Esophagus muscularis mucosa (tissue), 4 donors: ENCODE measurements at places on chromosomes 2 and 18. TPM values are rescaled to one million over a fixed set of nuclear protein-coding genes. Genes with fewer than 3 reads are reported as not detected.

GRCh38 chr2:241734208-241734466 lies 293 bp upstream of the D2HGDH start:
- H3K4me1 ChIP-seq: peaks cover 21% of the 10 kb centered on the region
- H3K36me3 ChIP-seq: peaks cover 10% of the 10 kb centered on the region
- H3K27me3 ChIP-seq: no peaks in the 10 kb centered on the region
- peak overlapping the region; percentile 98 for H3K4me3 ChIP-seq

Gene RAMP1
- total RNA-seq: 233 TPM

Gene UGT1A3
- not detected for total RNA-seq

Gene IER3IP1
- total RNA-seq: 7.1 TPM

DNA sequence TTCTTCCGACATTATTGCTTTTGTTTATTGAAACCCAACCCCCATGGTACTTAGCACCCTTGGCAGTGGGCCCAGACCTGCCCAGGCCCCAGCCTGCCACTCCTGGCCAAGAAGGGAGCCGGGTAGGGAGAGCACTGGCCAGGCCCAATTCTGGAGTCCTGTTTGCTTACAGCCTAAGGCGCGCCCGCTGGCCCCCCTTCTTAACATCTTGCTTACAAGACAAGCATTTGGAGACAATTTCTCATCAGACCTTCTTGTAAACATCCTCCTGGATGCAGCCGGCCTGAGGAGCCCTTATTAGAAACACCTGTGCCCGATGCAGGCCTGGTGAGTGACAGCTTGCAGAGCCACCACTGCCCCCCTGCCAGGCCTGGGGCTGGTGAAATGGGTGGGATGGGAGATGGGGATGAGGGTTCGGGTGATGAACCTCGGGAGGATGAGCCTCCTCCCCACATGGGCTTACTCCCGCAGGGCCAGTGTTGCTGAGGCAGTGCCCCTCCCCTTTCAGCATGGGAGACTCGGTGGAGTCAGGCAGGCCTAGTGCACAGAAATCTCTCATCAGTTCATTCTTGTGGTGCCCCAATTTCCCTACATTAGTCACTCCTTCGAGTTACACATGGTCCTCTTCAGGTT lies 217.5 kb downstream of the CYP26B1 start:
- no peak overlapping the region for H3K27ac ChIP-seq
- DNase-seq: peak; percentile 80
- H3K36me3 ChIP-seq: no peaks in the 10 kb centered on the region

Gene PMAIP1
- total RNA-seq: 0.42 TPM

DNA sequence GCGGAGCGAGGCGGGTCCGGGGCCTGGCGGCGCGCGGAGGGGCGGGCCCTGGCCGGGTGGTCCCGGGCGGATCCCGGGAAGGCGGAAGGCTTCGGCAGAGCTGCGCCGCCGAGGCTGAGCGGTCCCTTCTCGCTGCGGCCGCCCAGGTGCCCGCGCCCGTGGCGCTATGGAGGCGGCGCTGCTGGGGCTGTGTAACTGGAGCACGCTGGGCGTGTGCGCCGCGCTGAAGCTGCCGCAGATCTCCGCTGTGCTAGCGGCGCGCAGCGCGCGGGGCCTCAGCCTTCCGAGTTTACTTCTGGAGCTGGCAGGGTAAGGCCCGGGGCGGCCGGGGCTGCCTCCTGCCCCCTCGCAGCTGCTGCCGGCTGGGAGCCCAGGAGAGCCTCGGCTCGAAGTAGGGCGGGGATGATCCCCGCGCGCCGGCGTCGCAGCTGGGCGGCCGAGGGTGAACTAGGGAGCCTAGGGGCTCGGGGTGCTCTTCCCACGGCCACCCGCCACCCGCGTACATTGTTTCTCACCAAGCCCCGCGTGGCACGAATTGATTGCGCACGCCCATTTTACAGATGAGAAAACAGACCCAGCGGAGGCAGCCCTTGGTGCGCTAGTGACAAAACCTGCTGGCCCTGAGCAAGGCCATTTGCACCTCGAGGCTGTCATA lies at the start of gene SLC66A3:
TSS of gene SLC66A3 (plus strand) at position 87 of the 655 bp plus-strand sequence. CDS start at position 167, 80 bp downstream.
- H3K36me3 ChIP-seq: no peaks in the 10 kb centered on the region
- peak within 1 kb of the TSS; percentile 93 for H3K27ac ChIP-seq
- H3K4me3 ChIP-seq: peak within 1 kb of the TSS; percentile 75
- peaks cover 28% of the 10 kb centered on the region for H3K4me1 ChIP-seq

- H3K4me1 ChIP-seq: peaks cover 3% of the 10 kb centered on the region
- no peak overlapping the region for H3K4me3 ChIP-seq
- H3K27ac ChIP-seq: no peak overlapping the region
- no peaks in the 10 kb centered on the region for H3K36me3 ChIP-seq
- no peak for DNase-seq
Observed at GRCh38 chr2:65136253-65136652, 6.3 kb upstream of the RAB1A start.

DNA sequence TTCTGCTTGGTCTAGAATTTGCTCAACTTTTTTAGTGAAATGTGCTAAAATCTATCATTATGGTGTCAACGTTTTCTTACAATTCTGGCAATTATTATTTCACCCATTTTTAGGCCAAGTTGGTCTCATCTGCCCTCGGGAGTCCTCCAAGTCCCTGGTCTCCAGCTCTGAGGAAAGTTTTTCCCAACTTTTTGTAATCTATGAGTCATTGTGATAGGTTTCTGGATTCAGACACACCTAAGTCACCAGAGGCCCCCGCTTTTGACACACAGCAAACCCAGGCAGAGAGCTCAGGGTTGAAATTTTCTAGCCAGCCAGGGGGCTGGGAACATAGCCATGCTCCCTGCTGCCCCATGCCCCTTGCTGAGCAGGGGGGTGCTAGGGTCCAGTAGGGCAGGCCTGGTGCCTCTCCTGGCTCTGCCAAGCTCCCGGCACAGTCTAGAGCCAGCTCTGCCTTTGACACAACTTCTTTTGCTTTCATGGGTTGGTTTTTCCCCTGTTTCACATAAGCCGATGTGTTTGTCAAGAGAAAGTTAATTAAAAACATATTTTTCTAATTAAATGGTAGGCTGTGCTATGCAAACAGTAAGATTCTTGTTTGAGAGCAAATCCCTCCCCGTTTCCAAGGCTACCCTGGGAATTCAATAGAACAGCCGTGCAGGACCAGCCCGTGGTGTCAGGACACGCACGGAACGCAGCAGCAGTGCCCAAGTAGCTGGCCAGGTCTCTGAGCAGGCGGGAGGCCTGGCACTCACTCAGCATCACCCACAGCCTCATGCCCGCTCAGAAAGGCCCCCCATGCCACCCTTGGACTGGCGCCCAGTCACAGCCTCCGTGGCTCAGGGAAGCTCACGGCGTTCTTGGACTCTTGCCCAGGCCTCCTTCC lies 25.5 kb upstream of the SNED1 start:
- no peaks in the 10 kb centered on the region for H3K27me3 ChIP-seq
- no peak for DNase-seq
- H3K27ac ChIP-seq: no peak overlapping the region
- H3K36me3 ChIP-seq: no peaks in the 10 kb centered on the region
- no peaks in the 10 kb centered on the region for H3K4me1 ChIP-seq

GRCh38 chr2:199739413-199740110 lies 111.4 kb downstream of the FTCDNL1 start:
- H3K36me3 ChIP-seq: no peaks in the 10 kb centered on the region
- no peaks in the 10 kb centered on the region for H3K27me3 ChIP-seq
- peaks cover 9% of the 10 kb centered on the region for H3K4me1 ChIP-seq
- no peak for DNase-seq
- H3K4me3 ChIP-seq: no peak overlapping the region

- H3K4me3 ChIP-seq: no peak overlapping the region
- H3K4me1 ChIP-seq: no peaks in the 10 kb centered on the region
- H3K27ac ChIP-seq: no peak overlapping the region
- H3K36me3 ChIP-seq: no peaks in the 10 kb centered on the region
- DNase-seq: no peak
Observed at GRCh38 chr2:31933066-31933465, 77.7 kb downstream of the MEMO1 start.

- peak overlapping the region; percentile 98 for H3K27ac ChIP-seq
- H3K4me1 ChIP-seq: peaks cover 55% of the 10 kb centered on the region
- H3K27me3 ChIP-seq: no peaks in the 10 kb centered on the region
- DNase-seq: peak; percentile 92
- H3K4me3 ChIP-seq: peak overlapping the region; percentile 96
Observed at GRCh38 chr2:219178377-219179175, 501 bp downstream of the RETREG2 start.

- no peak overlapping the region for H3K4me3 ChIP-seq
- no peak for DNase-seq
- no peak overlapping the region for H3K27ac ChIP-seq
- H3K36me3 ChIP-seq: no peaks in the 10 kb centered on the region
Observed at GRCh38 chr2:234621120-234621519, 124.2 kb upstream of the ARL4C start.

Gene DUSP11
- 15.2 TPM for total RNA-seq

GRCh38 chr2:226508005-226508404 lies 291.6 kb downstream of the IRS1 start:
- no peaks in the 10 kb centered on the region for H3K36me3 ChIP-seq
- H3K27ac ChIP-seq: no peak overlapping the region
- no peaks in the 10 kb centered on the region for H3K27me3 ChIP-seq
- no peaks in the 10 kb centered on the region for H3K4me1 ChIP-seq
- DNase-seq: no peak

DNA sequence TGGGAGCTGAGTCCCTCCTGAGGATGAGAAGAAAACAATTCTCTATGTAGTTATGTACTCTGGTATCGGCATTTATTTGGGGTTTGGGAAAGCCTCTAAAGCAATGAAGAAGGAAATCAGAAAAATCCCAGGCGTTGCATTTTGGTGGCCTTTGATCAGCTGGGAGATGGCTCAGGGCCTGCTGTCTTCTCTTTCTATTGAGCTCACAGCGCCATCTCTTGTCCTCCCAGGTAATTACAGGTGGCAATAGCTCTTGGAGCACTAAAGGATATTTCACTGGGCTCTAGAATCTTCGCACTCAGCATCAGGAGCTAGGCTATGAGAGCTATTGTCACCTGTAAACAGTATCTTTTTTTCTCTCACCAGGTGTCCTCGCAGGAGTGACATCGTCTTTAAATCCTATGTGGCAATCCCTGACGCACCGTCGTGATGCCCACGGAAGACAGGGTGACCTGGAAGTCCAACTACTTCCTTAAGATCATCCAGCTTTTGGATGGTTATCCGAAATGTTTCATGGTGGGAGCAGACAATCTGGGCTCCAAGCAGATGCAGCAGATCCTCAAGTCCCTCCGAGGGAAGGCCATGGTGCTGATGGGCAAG lies 76.1 kb upstream of the PMAIP1 start:
- no peak overlapping the region for H3K4me3 ChIP-seq
- H3K27me3 ChIP-seq: no peaks in the 10 kb centered on the region
- H3K4me1 ChIP-seq: no peaks in the 10 kb centered on the region
- H3K27ac ChIP-seq: no peak overlapping the region
- no peaks in the 10 kb centered on the region for H3K36me3 ChIP-seq
- DNase-seq: no peak

DNA sequence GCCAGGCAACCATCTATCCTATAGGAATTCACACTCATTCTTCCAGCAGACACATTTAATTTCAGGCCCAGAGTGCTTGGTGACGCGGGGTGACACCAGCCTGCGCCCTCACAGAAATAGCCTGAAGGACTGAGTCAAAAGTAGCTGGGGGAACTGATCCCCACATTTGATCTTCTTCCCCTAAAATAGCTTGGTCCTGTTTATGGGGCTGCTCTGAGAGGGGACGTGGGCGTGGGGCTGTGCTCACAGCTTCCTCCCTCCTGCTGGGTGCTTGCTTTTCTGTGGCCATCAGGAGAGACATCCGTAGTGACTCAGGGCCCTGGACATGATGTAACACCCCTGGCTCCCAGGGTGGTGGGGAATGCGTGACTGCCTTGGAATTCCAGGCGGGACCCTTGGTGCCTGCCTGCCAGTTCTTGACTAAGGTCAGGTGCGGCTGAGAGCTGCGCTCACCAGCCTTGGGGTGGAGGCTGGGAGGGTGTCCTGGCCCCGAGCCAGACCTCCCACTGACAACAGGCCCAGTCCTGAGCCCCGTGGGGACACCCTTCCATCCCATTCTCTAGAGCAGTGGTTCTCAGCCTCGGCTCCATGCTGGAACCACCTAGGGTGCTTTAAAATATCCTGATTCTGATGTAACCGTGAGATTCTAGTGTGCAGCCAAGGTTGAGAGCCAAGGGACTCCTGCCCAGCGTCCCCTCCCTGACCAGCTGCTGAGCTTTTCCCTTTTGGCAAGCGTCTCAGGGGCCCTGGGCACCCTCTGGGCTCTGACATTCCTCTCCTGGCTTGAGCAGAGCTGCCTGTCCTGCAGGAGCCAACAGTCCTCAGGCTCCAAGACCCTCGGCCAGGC lies 47.4 kb upstream of the SMAD7 start:
- DNase-seq: no peak
- H3K27me3 ChIP-seq: no peaks in the 10 kb centered on the region
- peak overlapping the region; percentile 37 for H3K27ac ChIP-seq
- peaks cover 56% of the 10 kb centered on the region for H3K4me1 ChIP-seq
- H3K36me3 ChIP-seq: no peaks in the 10 kb centered on the region
- no peak overlapping the region for H3K4me3 ChIP-seq

DNA sequence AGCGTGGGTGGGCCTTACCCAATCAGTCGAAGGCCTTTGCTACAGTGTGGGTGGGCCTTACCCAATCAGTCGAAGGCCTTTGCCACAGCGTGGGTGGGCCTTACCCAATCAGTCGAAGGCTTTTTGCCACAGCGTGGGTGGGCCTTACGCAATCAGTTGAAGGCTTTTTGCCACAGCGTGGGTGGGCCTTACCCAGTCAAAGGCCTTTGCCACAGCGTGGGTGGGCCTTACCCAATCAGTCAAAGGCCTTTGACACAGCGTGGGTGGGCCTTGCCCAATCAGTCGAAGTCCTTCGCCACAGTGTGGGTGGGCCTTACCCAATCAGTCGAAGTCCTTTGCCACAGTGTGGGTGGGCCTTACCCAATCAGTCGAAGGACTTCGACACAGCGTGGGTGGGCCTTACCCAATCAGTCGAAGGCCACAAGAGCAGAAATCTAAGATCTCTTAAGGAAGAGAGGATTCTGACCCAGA lies 16.3 kb upstream of the GAL3ST2 start:
- no peak for DNase-seq
- H3K27me3 ChIP-seq: no peaks in the 10 kb centered on the region
- H3K4me1 ChIP-seq: no peaks in the 10 kb centered on the region
- no peak overlapping the region for H3K27ac ChIP-seq
- H3K36me3 ChIP-seq: peaks cover 50% of the 10 kb centered on the region
- no peak overlapping the region for H3K4me3 ChIP-seq

Gene GAL3ST2
- total RNA-seq: not detected

DNA sequence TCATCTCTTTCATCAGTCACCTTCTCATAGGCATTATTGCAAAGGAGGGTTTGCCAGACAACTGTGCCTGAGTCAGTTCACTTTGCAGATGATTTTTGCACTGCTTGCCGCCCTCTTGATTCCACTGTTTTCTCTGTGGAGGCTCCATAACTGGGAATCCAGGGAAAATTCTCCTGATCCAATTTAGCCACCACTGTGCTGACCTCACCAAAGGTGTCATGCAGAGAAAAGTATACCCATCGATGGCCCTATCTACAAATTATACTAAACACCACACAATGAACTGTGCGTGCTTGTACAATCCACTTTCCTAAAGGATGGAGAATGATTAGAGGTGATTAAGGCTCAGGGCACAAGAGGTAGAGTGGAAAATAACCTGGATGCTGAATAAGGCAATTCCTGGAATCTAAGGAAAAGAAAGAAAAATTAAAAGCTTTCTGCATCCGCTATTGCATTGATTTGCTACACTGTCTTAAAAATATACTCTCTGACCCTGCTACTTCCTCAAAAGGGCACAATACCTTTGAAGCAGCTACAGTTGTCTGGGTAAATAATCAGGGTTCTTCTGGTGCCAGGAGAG lies 409.4 kb downstream of the RIT2 start:
- no peak overlapping the region for H3K27ac ChIP-seq
- H3K4me1 ChIP-seq: no peaks in the 10 kb centered on the region
- H3K4me3 ChIP-seq: no peak overlapping the region
- H3K27me3 ChIP-seq: no peaks in the 10 kb centered on the region
- no peaks in the 10 kb centered on the region for H3K36me3 ChIP-seq
- DNase-seq: no peak
